ENCODE measurements at places on chromosomes 3 and 15.

DNA sequence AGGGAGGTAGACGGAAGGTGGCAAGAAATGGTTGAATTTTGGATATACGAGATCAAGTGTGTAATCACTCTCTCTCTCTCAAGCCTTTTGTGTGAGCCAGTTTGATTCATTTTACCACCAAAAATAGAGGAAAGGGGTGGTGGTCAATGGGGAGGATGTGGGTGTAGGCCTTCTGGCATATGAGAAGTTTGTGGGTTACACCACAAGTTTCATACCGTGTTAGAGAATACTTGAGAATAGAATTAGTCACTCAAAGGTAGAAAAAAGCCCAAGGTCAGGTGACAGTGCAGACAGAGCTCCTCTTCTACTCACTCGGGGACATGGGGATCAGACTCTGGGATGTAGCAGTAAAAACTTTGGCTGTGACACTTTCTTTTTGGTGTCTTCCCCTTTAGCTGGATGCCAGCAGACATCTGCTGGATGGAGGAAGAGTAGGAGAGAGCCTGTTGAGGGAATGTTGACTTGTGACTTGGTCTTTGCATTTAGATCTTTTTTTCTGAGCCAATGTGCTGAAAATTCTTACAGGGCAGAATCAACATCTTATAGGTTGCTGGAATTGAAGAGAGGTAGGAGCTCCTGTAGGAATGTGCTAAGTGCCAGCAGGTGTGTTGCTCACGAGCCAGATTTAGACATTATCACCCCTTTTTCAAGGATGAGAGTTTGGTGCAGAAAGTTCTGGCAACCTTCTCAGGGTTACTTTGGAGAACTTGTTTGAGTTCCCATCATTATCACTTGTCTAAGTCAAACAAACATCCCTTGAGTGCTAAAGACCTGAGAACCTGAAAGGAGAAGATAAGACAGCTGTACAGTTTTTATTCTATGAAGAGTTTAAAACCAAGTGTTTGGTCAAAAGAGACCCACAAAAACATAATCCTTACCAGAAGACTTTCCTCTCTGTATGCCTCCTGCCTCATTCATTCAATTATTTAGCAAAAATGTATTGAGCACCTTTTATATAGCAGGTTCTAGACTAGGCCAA lies 43.9 kb upstream of the RYK start:
- DNase-seq = no peak

DNA sequence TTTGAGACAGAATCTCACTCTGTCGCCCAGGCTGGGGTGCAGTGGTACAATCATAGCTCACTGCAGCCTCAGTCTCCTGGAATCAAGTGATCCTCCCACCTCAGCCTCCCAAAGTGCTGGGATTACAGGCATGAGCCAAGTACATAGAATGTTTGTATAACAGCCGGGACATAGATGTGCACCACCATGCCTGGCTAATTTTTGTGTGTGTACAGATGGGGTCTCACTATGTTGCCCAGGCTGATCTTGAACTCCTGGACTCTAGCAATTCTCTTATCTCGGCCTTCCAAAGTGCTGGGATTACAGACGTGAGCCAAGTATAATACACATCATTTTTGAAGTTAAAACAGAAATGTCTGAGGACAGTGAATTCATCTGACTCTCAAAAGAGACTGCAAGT lies 93.5 kb downstream of the CORO2B start:
- DNase-seq = no peak

DNA sequence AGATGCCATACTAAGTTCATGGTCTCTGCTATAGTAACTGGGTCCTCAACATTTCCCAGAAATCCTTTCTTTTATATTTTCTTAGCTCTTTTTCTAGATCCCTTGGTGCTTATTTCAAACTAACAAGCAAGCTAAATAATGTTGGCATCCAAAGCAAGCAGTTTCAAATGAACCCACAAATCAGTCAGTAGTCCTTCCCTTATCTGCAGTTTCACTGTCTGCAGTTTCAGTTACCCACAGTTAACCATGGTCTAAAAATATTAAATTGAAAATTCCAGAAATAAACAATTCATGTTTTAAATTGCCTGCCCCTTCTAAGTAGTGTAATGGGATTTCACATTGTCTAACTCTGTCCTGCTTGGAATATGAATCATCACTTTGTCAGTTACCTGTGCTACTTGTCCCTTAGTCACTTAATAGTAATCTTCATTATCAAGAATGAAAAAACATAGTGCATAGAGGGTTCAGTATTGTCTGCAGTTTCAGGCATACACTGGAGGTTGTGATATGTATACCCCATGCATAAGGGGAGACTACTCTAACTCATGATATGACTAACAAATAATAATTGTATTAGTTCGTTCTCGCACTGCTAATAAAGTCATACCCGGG lies 633.7 kb downstream of the MECOM start:
- DNase-seq = no peak

GRCh38 chr3:34106879-34107278 lies 308.4 kb downstream of the PDCD6IP start:
- DNase-seq = no peak

GRCh38 chr3:14490255-14490654 lies 49.9 kb downstream of the GRIP2 start:
- no peak for DNase-seq

GRCh38 chr3:106265704-106266103 lies 396.9 kb upstream of the CBLB start:
- DNase-seq = no peak

- DNase-seq = no peak
Measured at GRCh38 chr15:77659350-77660321, 26.9 kb upstream of the LINGO1 start.

GRCh38 chr3:125054062-125054448 lies 1.7 kb downstream of the HEG1 start:
- no peak for DNase-seq

DNA sequence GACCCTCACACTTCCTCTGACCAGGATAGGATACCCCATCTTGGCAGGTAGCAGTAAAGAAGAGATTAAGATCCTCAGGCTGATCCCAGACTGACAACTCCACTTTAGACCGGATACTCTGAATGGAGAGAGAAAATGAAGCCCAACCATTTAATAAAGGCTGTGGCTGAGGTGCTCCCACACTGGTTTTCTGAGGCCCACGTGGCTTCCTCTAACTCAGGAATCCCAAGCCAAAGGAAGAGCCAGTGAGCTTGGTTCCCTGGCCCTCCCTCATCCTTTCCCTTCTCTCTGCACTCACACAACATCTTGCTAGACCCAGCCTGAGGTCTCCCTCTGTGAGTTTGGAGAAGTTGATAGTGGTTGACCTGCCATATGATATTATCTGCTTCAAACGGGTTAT lies 78.1 kb downstream of the ITGB5 start:
- no peak for DNase-seq

- no peak for DNase-seq
Measured at GRCh38 chr15:65333148-65333820, 28.8 kb downstream of the RNU5B-1 start.

DNA sequence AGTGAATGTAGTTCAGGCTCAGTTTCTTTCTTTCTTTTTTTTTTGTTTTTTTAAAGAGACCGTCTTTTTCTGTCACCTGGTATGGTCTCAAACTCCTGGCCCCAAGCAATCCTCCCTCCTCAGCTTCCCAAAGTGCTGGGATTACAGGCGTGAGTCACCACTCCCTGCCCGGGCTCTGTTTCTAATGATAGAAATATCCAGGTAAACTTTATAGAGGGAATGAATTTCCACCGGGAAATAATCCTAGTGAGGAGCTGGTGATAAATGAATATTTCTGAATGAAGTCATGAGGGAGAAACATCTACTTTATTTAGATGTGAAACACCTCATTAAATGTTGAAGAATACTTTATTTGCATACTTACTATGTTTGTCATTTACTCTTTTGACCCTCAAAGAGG lies 7.2 kb downstream of the RNF13 start:
- no peak for DNase-seq

DNA sequence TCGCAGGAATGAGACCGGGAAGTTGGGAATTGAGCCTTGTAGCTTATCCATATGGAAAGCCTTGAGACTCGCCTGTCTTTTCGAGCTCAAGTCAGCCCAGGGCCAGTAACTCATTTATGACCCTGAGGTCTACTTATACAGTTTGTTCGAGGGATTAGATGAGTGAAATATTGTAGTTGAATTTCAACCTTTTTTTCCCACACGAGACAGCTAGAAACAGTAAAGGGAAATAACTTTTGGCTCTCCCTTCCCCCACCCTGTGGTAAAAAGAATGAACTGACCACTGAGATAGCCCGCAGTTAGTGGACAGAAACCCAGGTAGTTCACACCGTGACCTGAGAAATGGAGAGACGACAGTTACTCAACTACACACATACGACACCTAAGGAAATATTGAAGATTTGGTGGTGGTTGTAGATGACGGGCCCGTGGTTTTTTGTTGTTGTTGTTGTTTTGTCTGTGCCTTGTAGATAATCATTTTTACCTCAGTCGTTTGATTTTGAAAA lies 841 bp downstream of the EIF3J start:
- no peak for DNase-seq

DNA sequence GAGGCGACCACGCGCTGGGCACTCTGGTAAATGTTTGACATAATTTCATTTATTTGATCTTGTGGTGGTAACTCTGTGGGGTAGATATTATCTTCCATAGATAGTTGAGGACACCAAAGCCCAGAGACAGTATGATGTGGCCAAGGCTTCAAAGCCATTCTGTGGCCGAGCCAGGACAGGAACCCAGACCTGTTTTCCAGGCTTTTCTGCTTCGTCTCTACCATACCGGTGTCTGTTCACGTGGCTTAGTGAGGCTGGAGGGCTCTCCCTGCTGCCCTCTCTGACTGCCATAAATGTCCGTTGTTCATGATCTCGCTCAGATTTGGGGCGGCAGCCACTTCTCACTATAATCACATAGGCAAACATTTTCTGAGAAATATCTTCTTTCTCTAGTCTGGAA lies 134.7 kb downstream of the PEX5L start:
- no peak for DNase-seq

DNA sequence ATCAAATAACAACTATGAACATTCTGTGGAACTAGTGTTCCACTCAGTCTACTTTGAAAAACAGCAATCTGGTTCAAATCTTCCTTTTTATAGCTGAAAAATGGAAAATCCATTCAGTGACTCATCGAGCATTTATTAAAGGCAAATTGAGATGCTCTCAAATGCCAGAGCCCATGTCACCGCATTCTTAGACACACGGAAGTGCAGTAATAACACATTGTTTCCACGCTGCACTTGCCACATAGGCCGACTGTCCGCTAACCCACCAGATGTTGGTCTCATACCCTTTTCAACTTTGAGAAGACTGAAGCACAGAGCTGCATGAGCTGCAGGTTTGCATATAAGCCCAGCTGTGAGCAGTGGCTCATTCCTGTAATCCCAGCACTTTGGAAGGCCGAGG lies 95.9 kb downstream of the TMEM266 start:
- no peak for DNase-seq

DNA sequence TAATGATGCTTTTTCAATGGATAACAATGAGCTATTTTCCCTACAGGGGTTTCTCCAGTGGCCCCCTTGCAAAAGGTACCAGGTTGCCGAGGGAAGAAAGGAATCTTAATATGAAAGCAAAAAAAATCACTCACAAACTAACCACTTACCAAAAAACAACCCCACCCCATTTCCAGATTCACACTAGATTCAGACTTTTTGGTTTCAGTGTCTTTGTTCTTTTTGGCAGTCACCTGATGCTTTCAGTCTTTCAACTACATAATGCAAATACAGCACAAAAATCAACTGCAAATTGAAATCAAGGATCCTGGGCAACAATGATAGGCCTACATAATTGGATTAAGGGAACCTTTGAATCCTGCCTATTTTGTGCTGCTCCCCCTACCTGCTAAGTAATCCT lies 71.1 kb upstream of the RAP2B start:
- no peak for DNase-seq

DNA sequence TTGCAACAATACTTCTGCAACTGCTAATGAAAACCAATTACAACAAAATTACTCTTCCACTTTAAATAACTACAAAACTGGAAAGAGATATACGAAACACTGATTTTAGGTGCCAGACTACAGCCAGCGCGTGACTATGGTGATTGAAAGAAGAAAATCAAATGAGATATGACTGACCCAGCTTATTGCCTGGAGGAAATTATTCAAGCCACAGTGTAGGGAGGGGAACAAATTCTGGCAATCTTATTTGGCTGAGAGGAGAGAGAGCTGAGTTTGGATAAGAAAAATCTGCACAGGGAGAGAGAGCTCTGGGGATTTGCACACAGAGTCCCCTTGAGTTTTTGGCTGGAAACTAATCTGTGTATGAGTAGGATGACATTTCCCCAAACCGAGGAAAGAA lies 470.3 kb upstream of the FRG2C start:
- DNase-seq = no peak

GRCh38 chr3:152376351-152377183 lies 107.8 kb downstream of the MBNL1 start:
- DNase-seq = no peak

DNA sequence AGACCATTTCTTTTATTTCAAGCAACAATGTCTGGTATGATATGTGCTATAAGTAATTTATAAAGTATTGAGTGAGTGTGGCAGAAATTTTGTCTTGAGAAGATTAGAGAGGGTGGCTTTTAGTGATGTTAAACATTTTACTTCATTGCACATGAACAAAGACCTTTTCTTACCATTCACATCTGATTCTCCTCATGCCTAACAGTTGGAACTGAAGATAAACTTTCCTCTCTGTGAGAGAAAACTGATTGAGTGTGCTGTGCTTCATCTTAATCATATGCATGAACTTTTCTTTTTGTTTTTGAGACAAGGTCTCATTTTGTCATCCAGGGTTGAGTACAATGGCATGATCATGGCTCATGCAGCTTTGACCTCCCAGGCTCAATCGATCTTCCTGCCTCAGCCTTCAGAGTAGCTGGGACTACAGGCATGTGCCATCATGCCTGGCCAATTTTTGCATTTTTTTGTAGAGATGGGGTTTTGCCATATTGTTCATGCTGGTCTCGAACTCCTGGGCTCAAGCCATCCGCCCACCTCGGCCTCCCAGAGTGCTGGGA lies 377.7 kb upstream of the GOLIM4 start:
- DNase-seq = no peak

- DNase-seq = no peak
Measured at GRCh38 chr3:22111226-22111625, 360.2 kb upstream of the ZNF385D start.

DNA sequence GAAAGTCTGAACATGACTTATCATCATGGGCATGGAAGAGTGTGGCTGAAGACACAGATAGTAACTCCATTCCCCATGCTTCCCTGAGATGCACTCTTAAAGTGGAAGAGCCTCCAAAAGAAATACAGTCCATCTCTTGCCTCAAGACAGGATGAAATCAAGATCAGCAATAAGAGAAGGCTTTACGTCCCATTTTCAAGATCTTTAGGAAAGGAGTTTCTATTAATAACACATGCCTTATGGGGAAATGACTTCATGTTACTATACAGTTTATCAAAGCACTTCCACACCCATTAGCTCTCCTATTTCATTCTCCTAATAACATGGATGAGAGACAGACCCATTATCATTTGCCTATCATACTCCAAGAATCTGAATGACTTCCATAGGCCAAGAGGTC lies 6.1 kb upstream of the KBTBD12 start:
- DNase-seq = no peak

GRCh38 chr3:13352621-13353131 lies 67.4 kb downstream of the NUP210 start:
- DNase-seq = no peak
